ENCODE measurements at places on chromosomes 7 and 10. TPM values are rescaled to one million over a fixed set of nuclear protein-coding genes. Genes with fewer than 3 reads are reported as not detected.

CALHM3 gene
- not detected for total RNA-seq

BTBD16 gene
- total RNA-seq = 1.3 TPM

NSUN6 gene
- total RNA-seq = 23.0 TPM

RNF148 gene
- 0.89 TPM for total RNA-seq

CRHR2 gene
- total RNA-seq = 0.20 TPM

LIPN gene
- 8.2 TPM for total RNA-seq

ZNRF2 gene
- total RNA-seq = 18.8 TPM

ZSWIM8 gene
- total RNA-seq = 48.4 TPM
